ENCODE measurements at places on chromosomes 16 and 17. TPM values are rescaled to one million over a fixed set of nuclear protein-coding genes. Genes with fewer than 3 reads are reported as not detected.

GRCh38 chr16:6861135-6861814 lies 471.4 kb upstream of the RBFOX1 start:
- H3K36me3 ChIP-seq = no peaks in the 10 kb centered on the region
- H3K4me3 ChIP-seq = no peak overlapping the region
- DNase-seq = no peak

GRCh38 chr17:6989779-6990178 lies 6.1 kb upstream of the ALOX12 start:
- no peak overlapping the region for H3K27ac ChIP-seq
- H3K27me3 ChIP-seq = no peaks in the 10 kb centered on the region
- no peaks in the 10 kb centered on the region for H3K4me1 ChIP-seq
- H3K36me3 ChIP-seq = no peaks in the 10 kb centered on the region
- DNase-seq = no peak
- H3K4me3 ChIP-seq = no peak overlapping the region

GRCh38 chr16:14232106-14232864 lies 161.2 kb downstream of the MRTFB start:
- DNase-seq = no peak
- H3K27me3 ChIP-seq = no peaks in the 10 kb centered on the region
- H3K4me3 ChIP-seq = no peak overlapping the region
- H3K27ac ChIP-seq = no peak overlapping the region

- H3K27ac ChIP-seq = no peak overlapping the region
- H3K36me3 ChIP-seq = no peaks in the 10 kb centered on the region
- no peak overlapping the region for H3K4me3 ChIP-seq
- no peaks in the 10 kb centered on the region for H3K27me3 ChIP-seq
These were observed 142.7 kb downstream of the PITPNC1 start for GRCh38 chr17:67519801-67520251.

- no peak overlapping the region for H3K4me3 ChIP-seq
- H3K27ac ChIP-seq = no peak overlapping the region
- H3K36me3 ChIP-seq = no peaks in the 10 kb centered on the region
- no peaks in the 10 kb centered on the region for H3K4me1 ChIP-seq
These were observed 14.2 kb downstream of the CRYM start for GRCh38 chr16:21263640-21264570.

DNA sequence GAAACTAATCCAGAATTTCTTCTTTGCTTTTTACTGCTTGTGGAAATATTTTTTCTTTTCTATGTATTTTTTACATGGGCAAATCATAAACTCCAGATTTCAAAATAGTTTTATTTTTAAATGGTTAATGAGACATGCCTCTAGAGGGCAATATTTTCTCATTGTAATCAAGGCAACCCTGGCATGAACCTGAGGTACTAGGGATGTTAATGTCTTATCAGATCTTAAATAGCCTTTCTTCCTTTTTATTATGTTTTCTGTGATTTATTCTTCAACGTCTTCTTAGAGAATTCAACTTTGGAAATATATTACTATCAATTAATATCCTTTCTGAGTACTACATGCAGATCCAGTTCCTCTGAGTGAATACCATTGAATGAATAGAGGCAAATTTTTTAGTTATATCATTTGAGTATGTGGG lies 324.7 kb downstream of the BCAS3 start:
- H3K4me3 ChIP-seq = no peak overlapping the region
- DNase-seq = no peak
- H3K36me3 ChIP-seq = no peaks in the 10 kb centered on the region
- no peaks in the 10 kb centered on the region for H3K27me3 ChIP-seq
- H3K4me1 ChIP-seq = no peaks in the 10 kb centered on the region
- H3K27ac ChIP-seq = no peak overlapping the region

GRCh38 chr17:79988185-79988971 lies 47.3 kb downstream of the TBC1D16 start:
- H3K4me1 ChIP-seq = peaks cover 43% of the 10 kb centered on the region
- H3K36me3 ChIP-seq = no peaks in the 10 kb centered on the region
- H3K27ac ChIP-seq = no peak overlapping the region
- H3K4me3 ChIP-seq = no peak overlapping the region
- H3K27me3 ChIP-seq = no peaks in the 10 kb centered on the region
- DNase-seq = peak; percentile 90

GRCh38 chr17:15431196-15431595 lies 36.2 kb downstream of the CDRT4 start:
- no peak overlapping the region for H3K4me3 ChIP-seq
- H3K4me1 ChIP-seq = peaks cover 33% of the 10 kb centered on the region
- no peaks in the 10 kb centered on the region for H3K36me3 ChIP-seq
- H3K27me3 ChIP-seq = no peaks in the 10 kb centered on the region
- no peak for DNase-seq
- H3K27ac ChIP-seq = no peak overlapping the region

DNA sequence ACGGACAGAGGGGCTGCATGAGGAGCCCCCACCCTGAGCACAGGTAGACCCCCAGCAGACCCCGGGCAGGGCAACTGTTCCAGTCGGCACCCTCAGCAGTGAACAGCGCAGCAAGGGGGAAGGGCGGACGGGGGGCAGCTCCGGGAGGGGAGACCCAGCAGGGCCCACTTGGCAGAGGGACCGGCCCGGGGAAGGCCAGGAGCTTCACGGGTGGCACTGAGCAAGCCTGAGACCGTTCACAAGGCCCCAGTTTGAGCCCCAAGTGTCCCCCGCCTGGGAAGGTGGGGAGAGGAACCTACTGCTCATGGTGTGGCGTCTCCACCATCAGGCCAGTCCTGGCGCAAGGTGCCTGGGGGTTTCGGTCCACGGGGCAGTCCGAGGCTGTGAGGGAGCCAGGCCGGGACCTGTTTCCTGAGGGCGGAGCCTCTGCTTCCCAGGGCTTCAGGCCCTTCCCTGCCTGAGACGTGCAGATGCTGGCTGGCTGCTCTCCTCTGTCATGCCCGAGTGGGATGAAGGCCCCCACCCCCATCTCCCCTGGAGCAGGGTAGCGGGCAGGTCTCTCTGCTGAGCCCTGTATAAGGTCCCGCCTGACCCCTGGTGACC lies 54.4 kb upstream of the GNG13 start:
- H3K36me3 ChIP-seq = no peaks in the 10 kb centered on the region
- no peak overlapping the region for H3K4me3 ChIP-seq
- H3K4me1 ChIP-seq = no peaks in the 10 kb centered on the region
- DNase-seq = no peak

GRCh38 chr16:29821643-29822115 lies 1.4 kb downstream of the MVP start:
- peak overlapping the region; percentile 86 for H3K27ac ChIP-seq
- H3K36me3 ChIP-seq = peaks cover 4% of the 10 kb centered on the region
- no peaks in the 10 kb centered on the region for H3K27me3 ChIP-seq

GRCh38 chr17:40309031-40309948 lies at the start of gene RARA:
RARA (plus strand) TSS chr17:40309180; CDS start chr17:40331219, 22,039 bp downstream.
- DNase-seq = peak; percentile 60
- H3K36me3 ChIP-seq = no peaks in the 10 kb centered on the region
- peak within 1 kb of the TSS; percentile 96 for H3K27ac ChIP-seq
- H3K4me1 ChIP-seq = peaks cover 59% of the 10 kb centered on the region

- peak overlapping the region; percentile 33 for H3K27ac ChIP-seq
- no peak overlapping the region for H3K4me3 ChIP-seq
- no peaks in the 10 kb centered on the region for H3K27me3 ChIP-seq
- no peaks in the 10 kb centered on the region for H3K36me3 ChIP-seq
- H3K4me1 ChIP-seq = peaks cover 8% of the 10 kb centered on the region
- peak; percentile 70 for DNase-seq
These were observed 2.8 kb downstream of the CCL22 start for GRCh38 chr16:57361404-57361803.

DNA sequence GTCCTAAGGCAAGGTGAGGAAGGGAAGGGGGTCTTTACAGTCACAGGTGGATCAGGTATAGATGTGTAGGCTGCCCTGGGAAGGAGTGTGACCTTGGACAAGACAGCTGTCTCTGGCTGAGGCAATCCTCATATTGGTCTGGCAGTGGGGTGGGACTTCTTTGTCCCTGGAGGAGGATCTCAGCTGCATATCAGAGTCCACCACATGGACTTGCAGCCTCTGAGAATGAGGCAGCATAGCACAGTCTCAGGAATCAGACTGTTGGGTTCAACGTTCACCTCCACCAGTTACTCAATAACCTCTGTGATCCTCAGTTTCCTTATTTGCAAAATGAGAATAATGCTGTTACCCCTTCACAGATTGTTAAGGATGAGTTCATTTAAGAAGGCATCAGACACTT lies 33.4 kb downstream of the ACSM2A start:
- DNase-seq = no peak

GRCh38 chr16:832652-833336 lies 32.3 kb upstream of the GNG13 start:
- H3K4me1 ChIP-seq = no peaks in the 10 kb centered on the region
- no peak overlapping the region for H3K27ac ChIP-seq
- no peak for DNase-seq

DNA sequence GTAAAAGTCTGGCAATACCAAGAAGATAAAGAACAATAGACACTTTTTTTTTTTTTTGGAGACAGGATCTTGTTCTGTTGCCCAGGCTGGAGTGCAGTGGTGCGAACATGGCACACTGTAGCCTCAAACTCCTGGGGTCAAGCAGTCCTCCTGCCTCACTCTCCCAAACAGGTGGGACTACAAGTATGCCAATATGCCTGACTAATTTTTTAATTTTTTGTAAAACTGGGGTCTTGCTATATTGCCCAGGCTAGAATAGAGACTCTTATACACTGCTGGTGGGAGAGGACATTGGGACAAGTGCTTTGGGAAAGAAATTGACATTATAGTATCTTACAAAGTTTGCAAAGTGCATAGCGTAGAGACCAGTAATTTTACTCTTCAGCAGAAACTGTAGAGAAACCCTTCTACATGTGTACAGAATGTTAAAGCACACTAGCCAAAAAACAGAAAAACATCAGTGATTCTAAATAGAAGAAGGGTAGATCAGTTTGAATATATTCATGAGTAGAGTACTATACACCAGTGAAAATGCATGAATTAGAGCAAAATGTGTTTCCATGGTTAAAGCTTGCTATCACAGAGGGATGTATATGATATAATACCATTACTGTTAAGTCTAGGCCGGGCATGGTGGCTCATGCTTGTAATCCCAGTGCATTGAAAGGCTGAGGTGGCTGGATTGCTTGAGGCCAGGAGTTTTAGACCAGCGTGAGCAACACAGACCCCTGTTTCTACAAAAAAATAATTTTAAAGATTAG lies 7.0 kb upstream of the EFNB3 start:
- H3K27ac ChIP-seq = no peak overlapping the region
- H3K4me3 ChIP-seq = no peak overlapping the region
- DNase-seq = no peak
- no peaks in the 10 kb centered on the region for H3K36me3 ChIP-seq

DNA sequence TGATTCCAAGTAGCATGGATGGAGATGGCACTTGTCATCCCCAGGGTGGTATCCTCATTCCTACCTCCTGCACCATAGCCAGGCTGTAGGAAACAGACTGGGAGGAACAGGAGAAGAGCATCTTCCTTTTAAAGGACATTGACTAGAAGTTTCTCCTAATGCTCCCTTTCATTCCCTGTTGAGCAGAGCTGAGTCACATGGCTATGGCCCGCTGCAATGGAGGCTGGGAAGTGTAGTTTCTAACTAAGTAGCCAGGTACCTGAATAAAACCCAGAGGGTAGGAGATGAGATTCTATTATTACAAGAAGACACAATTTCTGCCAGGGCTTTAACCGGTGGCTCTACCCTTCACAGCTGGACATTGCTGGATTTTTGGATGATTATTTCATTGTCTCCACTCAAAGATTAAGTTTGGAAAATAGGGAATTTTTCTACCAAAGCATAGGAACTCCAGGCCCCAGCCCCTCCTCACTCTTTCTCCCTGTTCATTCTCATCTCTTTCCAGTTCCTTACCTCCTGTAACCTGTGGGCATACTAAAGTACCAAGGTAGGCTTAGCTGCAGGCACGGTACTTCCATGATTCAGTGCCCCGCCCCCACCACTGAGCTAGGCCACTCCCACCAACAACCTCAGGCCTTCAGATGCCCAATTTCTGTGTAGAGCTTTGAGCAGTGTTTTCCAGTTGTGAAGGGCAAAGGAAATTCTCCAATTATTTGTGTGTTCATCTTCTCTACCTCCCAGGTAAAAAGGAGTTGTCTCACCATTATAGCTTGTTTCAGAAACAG lies 378.3 kb downstream of the CDH13 start:
- no peak overlapping the region for H3K4me3 ChIP-seq
- DNase-seq = no peak
- H3K27ac ChIP-seq = no peak overlapping the region
- no peaks in the 10 kb centered on the region for H3K27me3 ChIP-seq
- peaks cover 10% of the 10 kb centered on the region for H3K4me1 ChIP-seq

GRCh38 chr17:43337684-43338428 lies 60.9 kb upstream of the ARL4D start:
- H3K27ac ChIP-seq = no peak overlapping the region
- H3K4me1 ChIP-seq = peaks cover 9% of the 10 kb centered on the region
- no peaks in the 10 kb centered on the region for H3K27me3 ChIP-seq
- no peak overlapping the region for H3K4me3 ChIP-seq
- no peak for DNase-seq

GRCh38 chr17:27669850-27670249 lies 38.9 kb downstream of the LGALS9 start:
- no peak overlapping the region for H3K4me3 ChIP-seq
- no peak for DNase-seq

GRCh38 chr17:49588726-49589576 lies 13.3 kb downstream of the NXPH3 start:
- H3K36me3 ChIP-seq = no peaks in the 10 kb centered on the region
- no peak for DNase-seq
- no peaks in the 10 kb centered on the region for H3K4me1 ChIP-seq
- H3K27ac ChIP-seq = no peak overlapping the region
- no peak overlapping the region for H3K4me3 ChIP-seq

- DNase-seq = no peak
- H3K27ac ChIP-seq = no peak overlapping the region
- no peaks in the 10 kb centered on the region for H3K4me1 ChIP-seq
These were observed 46.0 kb downstream of the SDK2 start for GRCh38 chr17:73598212-73598611.

- no peak overlapping the region for H3K27ac ChIP-seq
- DNase-seq = no peak
- peaks cover 20% of the 10 kb centered on the region for H3K36me3 ChIP-seq
These were observed 15.2 kb downstream of the ANKRD40 start for GRCh38 chr17:50692448-50693035.

- H3K4me1 ChIP-seq = peaks cover 47% of the 10 kb centered on the region
- H3K4me3 ChIP-seq = no peak overlapping the region
- no peaks in the 10 kb centered on the region for H3K36me3 ChIP-seq
These were observed 15.5 kb downstream of the FAM20A start for GRCh38 chr17:68585643-68586042.

Gene HEATR9
- not detected for total RNA-seq

Gene SHISA6
- 0.88 TPM for total RNA-seq

Gene PKMYT1
- not detected for total RNA-seq

Gene OVCA2
- 54.1 TPM for total RNA-seq

Gene CEP131
- total RNA-seq = 7.6 TPM

Gene G6PC1
- total RNA-seq = not detected

Gene RNU2-1
- not detected for total RNA-seq

Gene LRRC37A
- 2.3 TPM for total RNA-seq

Gene SRCAP
- 56.7 TPM for total RNA-seq

Measured in thyroid gland (tissue), 4 donors.